ENCODE measurements at places on chromosomes 5 and 9.
A peak's percentile ranks its signal among the peaks of the same experiment; 100 is the strongest.

- no peak for DNase-seq
These were observed 1045.3 kb downstream of the TLE1 start for GRCh38 chr9:80644044-80644443.

- DNase-seq = no peak
These were observed 877.7 kb downstream of the TLE1 start for GRCh38 chr9:80811656-80812055.

DNA sequence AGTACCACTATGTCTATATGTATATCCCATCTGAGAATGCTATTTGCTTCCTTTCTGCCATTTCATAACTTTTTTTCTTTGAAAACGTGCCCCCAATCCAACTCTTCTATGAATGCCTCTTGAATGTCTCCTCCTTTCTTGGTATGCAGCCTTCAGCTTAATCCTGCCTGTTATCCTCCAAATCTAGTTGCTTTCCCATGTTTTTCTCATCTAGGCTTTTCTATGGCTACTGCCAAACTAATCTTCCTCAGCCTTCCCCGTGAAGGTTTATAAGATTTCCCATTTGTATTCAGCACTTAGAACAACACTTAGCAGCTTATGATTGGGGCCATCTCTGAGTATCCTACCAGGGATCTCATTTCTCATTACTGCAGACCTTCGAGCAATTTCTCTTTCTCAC, 2.5 kb downstream of the TGFBR1 start:
- no peak for DNase-seq

DNA sequence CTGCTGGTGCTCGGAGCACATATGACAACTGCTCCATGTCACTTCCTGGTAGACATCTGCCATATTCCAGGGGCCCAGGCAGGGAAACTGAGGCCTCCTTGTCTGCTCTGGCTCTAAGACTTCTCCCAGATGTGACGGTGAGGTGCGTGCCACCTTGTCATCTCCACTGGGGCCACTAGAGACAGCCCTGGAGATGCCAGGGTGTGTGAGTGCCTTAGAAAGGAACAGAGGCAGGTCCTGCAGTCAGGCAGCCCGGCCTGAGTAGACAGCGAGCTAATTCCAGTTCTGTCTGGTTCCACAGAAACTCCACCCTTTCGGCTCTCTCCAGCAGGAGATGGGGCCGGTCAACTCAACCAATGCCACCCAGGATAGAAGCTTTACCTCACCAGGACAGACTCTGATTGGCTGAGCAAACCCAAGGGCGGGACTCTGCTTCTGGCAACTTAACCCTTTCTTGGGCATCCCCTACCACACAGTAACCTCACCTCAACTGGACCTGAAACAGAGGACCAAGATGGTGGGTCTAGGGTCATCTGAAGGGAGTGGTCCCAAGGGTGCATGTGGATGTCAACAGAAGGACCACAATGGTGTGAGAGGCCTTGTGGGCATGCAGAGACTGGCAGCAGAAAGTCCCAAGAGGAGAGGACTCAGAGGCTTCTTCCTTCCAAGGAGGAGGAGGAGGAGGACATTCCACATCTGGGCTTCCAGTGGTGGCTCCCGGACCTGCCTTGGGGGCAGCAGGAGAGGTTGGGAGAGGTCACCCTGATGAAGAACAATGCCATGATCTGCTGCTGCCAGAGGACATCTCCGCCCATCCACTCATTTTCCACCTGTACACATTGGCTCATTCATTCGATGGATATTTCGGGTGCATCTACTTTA, 77.7 kb downstream of the RGS3 start:
- DNase-seq = peak; percentile 9

GRCh38 chr5:156778139-156778706, 71.9 kb upstream of the PPP1R2B start:
- no peak for DNase-seq

DNA sequence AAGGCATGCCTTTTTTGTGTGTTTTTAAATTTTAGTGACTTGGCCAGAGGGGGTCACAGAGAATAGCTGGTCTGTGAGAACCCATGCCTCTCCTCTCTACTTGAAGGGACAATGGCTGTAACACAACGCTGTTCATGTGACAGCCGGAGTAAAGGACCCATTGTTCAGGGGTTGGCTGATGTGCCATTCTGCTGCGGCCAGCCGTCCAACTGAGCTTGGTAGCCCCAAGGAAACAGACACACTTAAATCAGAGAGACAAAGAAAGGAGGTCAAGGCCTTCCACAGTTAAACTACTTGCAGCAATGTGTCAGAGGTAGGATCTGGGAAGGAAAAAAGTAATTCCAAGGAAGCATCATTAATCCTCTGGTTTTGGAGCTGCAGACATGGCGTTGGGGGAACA, 8.1 kb downstream of the MEGF10 start:
- no peak for DNase-seq

GRCh38 chr5:58041884-58042283, 418.0 kb downstream of the PLK2 start:
- no peak for DNase-seq

DNA sequence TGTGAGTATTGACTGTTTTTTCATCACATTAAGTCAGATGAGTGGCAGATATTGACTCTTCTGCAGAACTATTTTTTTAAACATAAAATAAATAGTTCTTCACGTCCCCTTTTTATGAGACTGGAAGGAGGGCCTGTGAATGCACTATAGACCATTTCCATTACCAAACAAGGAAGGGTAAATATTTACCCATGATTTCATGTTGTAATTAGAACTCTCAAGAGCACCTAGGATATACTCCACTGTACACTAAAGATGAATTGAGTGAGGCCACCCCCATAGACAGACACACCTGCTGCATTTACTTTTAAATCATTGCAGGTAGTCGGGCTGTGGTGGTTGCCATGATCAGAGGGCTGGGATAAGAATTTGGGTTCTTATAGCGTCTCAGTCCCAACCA, 22.6 kb downstream of the SLC36A1 start:
- DNase-seq = no peak

DNA sequence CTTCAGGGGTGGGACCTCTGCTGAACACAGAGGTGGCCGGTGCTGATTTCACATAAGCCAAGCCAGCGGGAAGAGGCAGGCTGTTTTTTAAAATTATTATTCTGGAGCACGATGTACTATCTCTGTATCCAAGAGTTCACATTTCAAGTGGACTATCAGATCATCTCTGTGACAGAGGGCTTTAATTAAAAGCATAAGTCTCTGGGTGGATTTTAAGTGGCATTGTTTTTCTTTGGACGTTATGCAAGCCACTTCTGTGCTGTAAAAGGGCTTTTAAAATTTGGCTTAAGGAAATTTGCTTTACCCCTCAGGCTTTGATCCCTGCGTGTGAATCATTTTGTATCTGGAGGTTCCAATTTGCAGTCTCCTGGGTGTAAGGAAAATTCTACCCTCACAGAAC, 124.7 kb downstream of the PALM2AKAP2 start:
- no peak for DNase-seq

GRCh38 chr9:38234479-38235170, 157.9 kb upstream of the ALDH1B1 start:
- no peak for DNase-seq

GRCh38 chr9:121640491-121641223, 10.8 kb upstream of the DAB2IP start:
- no peak for DNase-seq

- DNase-seq = no peak
These were observed 412.8 kb upstream of the PTGER4 start for GRCh38 chr5:40266952-40267351.

DNA sequence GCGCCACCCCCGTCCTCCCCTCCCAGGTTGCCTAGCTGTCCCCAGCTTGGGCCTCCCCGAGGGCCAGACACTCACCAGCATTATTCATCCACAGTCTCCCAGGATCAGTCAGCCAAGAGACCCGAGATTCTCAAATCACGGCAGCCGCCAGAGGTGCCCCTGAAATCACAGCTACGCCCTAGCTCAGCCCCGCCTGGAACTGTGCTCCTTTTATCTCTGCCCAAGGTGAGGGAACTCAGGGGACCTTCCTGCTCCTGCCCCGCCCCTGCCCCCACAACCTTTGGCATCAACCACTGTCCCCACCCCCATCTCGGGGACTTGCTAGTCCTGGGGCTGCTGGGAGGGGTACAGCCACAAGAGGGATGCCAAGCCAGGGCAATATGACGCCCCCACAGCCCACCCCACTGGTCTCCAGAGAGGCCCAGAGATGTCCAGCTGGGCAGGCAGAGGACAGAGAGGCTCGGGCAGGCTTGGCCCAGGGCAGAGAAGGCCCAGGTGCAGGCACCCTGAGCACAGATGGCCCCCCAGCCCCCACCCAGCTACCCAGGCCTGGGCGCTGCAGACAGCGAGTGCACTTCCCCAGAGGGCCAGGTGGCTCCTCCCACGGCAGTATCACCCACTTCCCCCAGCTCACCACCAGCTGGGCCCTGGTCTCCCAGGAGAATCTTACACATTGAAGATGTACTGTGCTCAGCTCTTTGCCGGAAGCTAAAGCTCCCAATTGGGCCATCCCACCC, at the start of gene FUT7:
TSS of gene FUT7 (minus strand) at position 185 of the 737 bp plus-strand sequence. CDS start at position 88, 97 bp downstream.
- no peak for DNase-seq

- DNase-seq = no peak
These were observed 138.3 kb upstream of the SMIM23 start for GRCh38 chr5:171647043-171647903.

DNA sequence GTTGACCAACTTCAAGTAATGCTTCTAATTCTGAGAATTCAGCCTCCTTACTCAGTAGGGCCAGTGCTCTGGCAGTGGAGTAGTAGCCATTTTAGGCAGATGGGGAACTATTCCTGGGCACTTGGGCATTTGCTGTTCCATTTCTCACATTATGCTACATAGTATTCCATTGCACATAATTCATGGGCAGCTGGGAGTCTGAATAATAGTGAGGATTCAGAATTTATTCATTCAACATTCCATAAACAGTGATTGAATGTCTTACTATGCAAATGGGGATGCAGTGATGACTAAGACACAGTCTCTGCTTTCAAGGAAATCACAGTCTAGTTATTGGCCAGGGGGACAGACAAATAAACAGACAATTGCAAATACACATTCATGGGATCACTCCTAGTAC, 301.0 kb upstream of the KCNN2 start:
- no peak for DNase-seq

- no peak for DNase-seq
These were observed 1.3 kb downstream of the DENND1A start for GRCh38 chr9:123928533-123929176.

DNA sequence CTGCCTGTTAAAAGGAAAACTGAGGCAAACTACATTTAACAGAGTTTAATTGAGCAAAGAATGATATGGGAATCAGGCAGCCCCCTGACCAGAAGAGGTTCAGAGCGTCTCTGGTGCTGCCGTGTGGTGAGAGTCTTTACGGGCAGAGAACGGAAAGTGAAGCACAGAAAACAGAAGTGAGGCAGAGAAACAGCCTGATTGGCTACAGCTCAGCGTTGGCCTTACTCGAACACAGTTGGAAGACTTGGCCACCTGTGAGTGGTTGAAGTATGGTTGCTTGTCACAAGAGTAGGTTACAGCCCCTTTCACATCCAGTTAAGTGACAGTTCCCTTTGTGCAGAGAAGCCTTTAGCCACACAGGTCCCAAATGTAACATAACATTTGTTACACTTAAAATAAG, 16.9 kb upstream of the FBP1 start:
- no peak for DNase-seq

DNA sequence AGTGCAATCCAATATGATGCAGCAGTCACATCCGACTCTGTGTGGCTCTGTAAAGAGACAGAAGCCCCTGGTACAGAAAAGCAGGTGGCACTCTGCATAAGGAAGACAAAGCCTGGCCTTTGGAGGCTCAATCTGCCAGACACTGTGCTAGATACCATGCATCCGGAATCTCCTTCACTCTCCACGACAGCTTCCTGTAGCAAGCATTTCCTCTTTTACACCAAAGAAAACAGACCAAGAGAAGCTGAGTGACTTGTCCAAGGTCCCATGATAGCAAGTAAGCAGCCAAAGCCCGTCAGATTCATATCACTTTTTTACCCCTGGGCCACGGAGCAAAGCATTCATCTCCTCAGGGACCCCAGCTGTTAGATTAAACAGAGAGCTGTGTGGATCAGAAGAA, 64.2 kb upstream of the SMIM23 start:
- DNase-seq = no peak

GRCh38 chr5:77777281-77777892, 1.2 kb upstream of the TBCA start:
- no peak for DNase-seq

DNA sequence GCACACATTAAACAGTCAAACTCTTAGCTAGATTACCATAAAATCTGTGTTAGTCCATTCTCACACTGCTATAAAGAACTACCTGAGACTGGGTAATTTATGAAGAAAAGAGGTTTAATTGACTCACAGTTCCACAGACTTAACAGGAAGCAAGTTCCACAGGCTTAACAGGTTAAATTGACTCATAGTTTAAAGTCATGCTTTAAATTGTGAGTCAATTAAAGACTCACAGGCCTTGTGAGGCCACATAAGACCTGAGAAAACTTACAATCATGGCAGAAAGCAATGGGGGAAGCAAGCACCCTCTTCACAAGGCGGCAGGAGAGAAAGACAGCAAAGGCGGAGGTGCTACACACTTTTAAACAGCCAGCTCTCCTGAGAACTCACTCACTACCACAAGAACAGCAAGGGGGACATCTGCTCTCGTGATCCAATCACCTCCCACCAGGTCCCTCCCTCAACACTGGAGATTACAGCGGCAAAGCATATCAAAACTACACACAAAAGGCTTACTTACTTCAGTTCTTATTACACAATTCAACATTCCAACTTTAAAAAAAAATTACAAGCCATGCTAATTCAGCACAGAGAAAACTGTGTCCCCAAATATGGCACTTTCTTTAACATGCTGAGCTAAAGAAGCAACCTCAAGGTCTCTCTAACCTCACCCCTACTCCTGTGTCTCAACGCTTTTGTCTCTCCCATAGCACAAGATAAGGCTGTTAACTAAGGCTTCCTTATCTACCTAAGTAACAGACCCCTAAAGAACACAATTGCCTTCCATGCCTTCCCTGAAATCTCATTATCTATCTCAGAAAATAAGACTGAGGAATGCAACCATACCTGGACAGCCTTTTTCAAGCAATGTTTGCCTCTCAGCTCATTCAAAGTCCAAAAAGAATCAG, 805.1 kb downstream of the NR2F1-AS1 start:
- no peak for DNase-seq

DNA sequence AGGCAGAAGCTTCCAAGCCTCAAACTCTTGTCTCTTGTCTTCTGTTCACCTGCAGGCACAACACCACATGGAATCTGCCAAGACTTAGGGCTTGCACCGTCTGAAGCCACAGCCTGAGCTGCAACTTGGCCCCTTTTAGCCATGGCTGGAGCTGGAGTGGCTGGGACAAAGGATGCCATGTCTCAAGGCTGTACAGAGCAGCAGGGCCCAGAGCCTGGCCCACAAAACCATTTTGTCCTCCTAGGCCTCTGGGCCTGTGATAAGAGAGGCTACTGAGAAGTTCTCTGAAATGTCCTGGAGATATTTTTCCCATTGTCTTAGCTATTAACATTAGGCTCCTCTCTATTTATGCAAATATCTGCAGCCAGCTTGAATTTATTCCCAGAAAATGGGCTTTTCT, 330.8 kb downstream of the DTWD2 start:
- DNase-seq = no peak

GRCh38 chr9:113652355-113653152, 189.0 kb downstream of the RGS3 start:
- DNase-seq = no peak

All from NCI-H2227 treated with DMSO at 0.1 percent for 48 hours (cell line).